Activated naive CD4-positive, alpha-beta T cell (primary cell): ENCODE measurements at places on chromosomes 1 and 21.

DNA sequence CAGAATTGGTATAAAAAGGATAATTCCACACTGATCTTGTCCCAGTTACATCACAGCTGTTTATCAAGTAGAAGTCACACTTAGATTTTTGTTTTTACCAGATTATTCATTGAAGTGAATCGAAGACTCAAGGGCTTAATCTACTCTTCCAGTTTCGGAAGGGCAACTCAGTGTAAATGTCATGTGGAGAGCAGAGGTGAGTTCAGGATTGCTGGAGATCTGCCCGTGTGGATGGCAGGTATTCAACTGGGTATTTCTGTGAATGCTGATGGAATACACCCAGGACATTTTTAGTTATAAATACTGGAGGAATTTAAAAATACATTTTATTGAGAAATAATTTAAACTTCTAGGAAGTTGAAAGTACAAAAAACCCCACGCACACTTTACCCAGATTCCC is 19.4 kb downstream of the CC2D1B start:
- no peak for DNase-seq

DNA sequence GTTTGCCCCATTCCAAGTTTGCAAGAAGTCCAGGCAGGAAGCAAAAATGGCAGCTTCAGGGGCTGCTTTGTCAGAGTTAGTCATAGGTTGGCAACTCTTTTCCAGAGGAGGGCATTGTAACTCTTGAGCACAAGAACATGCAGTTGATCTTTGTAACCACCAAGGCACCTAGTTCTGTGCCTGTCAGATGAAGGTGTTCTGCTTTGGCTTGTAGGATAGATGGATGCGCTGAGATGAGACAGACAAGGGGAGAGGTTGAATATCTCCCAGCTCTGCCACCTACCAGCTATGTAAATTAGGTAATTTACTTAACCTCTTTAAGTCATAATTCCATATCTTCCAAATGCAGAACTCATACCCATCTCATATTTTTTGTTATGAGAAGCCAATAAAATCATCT is 89.3 kb downstream of the ZNF648 start:
- no peak for DNase-seq

GRCh38 chr1:67632811-67633655 is 52.0 kb upstream of the GADD45A start:
- DNase-seq = no peak

GRCh38 chr21:45386728-45387371 is 18.1 kb upstream of the COL18A1 start:
- no peak for DNase-seq

GRCh38 chr1:23751050-23751814 is 8.0 kb downstream of the ELOA start:
- no peak for DNase-seq

GRCh38 chr1:227033880-227034279 is 93.8 kb downstream of the COQ8A start:
- DNase-seq = no peak

DNA sequence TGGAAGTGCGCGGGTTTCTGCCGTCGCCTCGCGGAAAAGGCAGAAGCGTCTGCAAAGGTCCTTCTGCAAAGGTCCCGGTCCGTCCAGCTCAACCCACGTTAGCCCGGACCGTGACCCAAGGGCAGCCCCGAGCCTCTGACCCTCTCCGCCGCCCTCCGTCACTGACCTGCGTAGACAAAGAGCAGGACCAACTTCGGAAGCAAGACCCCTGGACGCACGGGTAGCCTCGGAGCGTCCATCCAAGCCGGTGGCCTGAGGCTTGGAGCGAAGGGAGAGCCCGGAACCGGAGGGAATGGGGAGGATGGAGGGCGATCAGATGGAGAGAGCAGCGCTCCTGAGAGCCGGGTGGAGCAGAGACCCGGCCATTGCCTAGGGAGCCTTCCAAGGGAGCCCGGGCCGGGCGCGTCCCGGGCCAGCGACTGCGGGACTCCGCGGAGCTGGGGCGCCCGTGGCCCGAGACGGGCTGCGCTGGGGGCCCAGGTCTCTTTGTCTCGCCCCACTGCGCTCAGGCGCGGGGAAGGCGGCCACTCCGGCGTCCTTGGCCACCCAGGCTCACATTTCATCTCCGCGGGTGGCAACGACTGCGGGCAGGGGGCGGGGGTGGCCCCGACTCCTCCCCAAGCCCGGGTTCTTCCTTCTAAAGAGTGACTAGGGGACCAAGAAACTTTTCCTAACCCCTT is at the start of gene CYYR1:
Gene CYYR1, minus strand, starts transcription at position 585 of the 680 bp plus-strand sequence. Its CDS starts 346 bp downstream, at position 239.
- DNase-seq = no peak

- no peak for DNase-seq
Observed at GRCh38 chr1:102434421-102434820, 437.7 kb upstream of the OLFM3 start.

DNA sequence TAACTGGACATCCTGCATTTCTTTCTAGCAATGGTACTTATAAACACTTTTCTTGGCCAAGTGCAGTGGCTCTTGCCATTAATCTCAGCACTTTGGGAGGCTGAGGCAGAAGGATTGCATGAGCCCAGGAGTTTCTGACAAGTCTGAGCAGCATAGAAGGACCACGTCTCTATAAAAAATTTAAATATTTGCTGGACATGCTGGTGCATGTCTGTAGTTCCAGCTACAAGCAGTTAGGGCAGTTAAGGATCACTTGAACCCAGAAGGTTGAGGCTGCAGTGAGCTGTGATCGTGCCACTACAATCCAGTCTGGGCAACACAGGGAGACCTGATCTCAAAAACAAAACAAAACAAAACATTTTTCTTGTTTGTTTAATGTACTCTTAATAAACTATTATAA is 434.0 kb downstream of the PLA2G4A start:
- DNase-seq = no peak
